Effector memory CD4-positive, alpha-beta T cell (primary cell): ENCODE measurements at places on chromosomes 4 and X.

DNA sequence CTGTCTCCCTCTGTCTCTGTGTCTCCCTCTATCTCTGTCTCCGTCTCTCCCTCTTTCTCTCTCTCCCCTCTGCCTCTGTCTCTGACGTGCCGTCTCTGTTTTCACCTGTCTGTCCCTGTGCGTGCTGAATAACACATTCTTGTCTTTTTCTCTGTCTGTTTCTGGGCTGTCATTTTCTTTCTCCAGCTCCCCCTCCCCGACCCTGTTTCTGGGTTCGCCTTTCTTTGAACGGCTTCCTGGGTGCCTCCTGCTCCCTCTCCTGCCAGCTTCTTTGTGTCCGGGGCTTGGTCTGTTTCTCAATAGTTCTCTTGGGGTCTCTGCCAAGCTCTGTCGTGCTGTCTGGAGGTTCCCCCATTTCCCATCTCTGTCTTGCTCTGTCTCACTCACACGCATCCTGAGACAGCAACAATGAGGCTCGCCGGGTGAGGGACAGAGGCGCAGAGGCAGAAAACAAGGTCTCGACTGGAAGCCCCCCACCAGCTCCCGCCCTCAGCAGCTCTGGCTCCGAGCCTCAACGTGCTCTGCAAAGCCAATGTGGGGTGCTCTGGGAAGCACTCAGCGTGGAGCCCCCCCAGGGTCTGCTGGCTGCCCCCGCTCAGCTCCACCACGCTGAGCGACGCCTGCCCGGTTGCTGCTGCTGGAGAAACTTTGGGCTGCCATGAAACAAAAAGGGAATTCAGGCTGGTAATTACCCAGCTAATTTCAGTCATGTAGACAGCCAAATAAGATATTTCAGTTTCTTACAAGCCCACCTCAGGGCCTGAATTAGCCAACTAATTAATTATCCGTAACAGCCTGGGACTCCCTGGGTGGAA is 3.4 kb downstream of the CPLX1 start:
- DNase-seq = no peak

DNA sequence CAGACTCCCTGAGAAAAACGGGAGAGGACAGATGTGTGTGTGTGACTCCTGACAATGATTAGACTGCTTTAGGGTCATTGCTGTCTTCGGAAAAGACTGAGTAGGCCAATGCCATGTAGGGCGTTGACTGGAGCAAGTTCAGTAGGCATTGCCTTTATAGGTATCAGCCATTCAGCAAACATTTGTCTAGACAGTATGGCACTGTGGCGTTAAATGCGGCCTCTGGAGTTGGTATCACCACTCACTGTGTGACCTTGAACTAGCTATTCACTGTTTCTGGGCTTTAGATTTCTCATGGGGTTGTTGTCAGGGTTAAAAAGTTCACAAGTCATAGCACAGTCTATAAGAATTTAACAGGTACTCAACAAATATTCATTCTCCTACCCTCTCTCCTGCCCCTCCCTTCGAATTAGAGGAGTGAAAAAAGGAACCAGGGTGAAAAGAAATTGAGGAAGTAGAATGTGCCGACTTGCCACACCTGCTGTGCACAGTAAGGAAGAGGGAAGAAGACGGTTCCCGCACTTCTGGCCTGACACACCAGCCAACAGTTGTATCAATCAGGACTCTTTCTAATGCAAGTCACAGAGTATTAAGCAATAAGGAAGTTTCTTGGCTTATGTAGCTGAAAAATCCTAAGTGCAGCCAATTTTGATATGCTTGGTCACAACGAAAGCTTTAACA is 83.2 kb upstream of the PLAC8 start:
- no peak for DNase-seq

GRCh38 chr4:120177603-120178002 is 111.0 kb upstream of the MAD2L1 start:
- no peak for DNase-seq

GRCh38 chr4:48410812-48411211 is 69.5 kb downstream of the SLAIN2 start:
- DNase-seq = no peak

DNA sequence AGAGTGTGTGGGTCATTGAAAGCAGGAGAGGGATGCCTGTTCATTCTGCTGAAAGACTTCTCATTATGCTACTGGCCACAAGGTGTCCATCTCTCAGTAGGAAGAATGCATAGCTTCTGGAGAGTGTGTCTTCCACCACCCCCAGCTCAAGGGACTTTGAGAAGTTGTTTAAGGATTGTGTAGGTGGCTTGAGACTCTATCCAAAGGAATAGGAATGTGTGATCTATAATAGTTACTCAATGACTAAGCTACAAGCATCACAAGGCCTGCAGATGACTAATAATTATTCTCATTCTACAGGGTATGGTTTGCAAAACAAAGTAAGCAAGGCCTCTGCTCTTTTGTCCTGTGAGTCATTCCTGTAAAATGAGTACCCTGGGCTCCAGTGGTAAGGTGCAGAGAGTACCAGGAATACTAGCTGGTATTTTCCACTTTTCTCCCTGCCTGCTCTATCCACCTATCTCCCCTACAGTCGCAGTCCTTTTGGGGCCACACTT is 279.8 kb upstream of the BOD1L1 start:
- DNase-seq = no peak

GRCh38 chr4:85658766-85659439 is 184.0 kb downstream of the ARHGAP24 start:
- no peak for DNase-seq

- no peak for DNase-seq
Measured at GRCh38 chr4:123088501-123088900, 166.1 kb upstream of the NUDT6 start.

- DNase-seq = no peak
Measured at GRCh38 chr4:64729561-64729960, 320.3 kb upstream of the TECRL start.

DNA sequence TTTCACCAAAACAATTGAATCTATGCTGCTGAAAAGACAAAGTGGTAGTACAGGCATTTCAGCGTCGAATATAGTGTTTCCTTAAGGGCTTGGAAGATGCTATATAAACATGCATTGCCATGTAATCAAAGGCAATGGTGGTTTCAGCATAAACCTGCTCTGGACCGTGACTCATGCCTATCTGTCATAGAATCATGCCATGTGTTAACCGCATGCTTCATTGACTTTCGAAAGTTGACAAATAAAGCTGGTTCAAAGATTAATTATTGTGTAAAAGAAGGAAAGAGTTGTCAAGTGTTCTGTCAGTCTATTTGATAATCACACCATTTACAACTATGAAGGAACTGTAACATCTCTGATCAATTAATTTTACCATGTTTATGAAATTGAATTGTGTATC is 83.2 kb downstream of the FUNDC1 start:
- DNase-seq = no peak
